Aorta (tissue), 5 donors: ENCODE measurements at places on chromosomes 5 and 9. TPM values are rescaled to one million over a fixed set of nuclear protein-coding genes. Genes with fewer than 3 reads are reported as not detected.

GRCh38 chr9:84671586-84672521 lies 2.3 kb downstream of the NTRK2 start:
- H3K4me3 ChIP-seq: no peak overlapping the region
- no peaks in the 10 kb centered on the region for H3K36me3 ChIP-seq
- DNase-seq: no peak
- H3K27ac ChIP-seq: no peak overlapping the region
- no peaks in the 10 kb centered on the region for H3K4me1 ChIP-seq

DNA sequence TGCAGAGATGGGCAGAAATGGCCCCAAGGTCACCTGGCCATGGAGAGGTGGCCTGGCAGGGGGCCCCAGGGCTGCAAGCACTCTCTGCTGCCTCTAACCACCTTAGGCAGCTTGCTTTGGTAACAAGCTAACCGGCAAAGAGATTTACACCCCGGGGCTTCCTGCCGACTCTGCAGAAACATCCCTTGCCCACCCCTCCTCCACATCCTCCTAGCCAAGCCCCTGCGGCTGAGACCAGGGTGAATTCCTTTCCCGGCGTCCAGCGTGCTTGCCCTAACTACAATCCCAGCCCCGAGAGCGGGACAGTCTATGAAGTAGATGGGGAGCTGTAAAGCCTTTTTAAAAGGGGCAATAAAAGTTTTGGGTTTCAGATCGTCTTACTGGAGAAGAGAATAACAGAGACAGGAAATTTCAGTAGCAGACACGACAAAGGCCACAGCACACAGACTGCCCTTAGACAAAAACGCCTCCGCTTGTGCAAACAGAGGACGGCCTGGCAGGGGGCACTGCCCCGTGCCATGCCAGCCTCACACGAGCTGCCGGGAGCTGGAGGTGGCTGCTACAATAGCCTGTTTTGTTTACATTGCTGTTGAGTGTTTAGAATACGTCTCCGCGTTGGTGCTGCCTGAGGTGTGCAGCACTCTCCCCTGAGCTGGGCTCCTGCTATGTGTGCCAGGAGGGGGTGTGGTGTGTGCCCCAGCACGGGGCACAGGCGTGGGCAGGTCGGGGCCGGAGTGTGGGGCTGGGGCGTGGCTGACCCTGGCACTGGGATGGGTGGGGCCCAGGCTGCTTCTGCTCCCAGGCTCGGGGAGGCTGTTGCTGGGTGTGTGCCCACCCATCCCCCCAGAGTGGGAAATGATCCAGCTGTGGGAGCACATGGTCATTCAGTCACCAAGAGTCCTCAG lies 15.3 kb downstream of the MYMK start:
- DNase-seq: no peak
- no peaks in the 10 kb centered on the region for H3K4me1 ChIP-seq
- H3K27me3 ChIP-seq: no peaks in the 10 kb centered on the region
- no peak overlapping the region for H3K4me3 ChIP-seq
- H3K27ac ChIP-seq: no peak overlapping the region
- H3K36me3 ChIP-seq: no peaks in the 10 kb centered on the region

GRCh38 chr9:91896097-91896496 lies 53.9 kb downstream of the ROR2 start:
- no peak overlapping the region for H3K4me3 ChIP-seq
- no peaks in the 10 kb centered on the region for H3K27me3 ChIP-seq
- no peak overlapping the region for H3K27ac ChIP-seq

- H3K27me3 ChIP-seq: no peaks in the 10 kb centered on the region
- H3K4me3 ChIP-seq: no peak overlapping the region
- no peaks in the 10 kb centered on the region for H3K4me1 ChIP-seq
- H3K27ac ChIP-seq: no peak overlapping the region
- no peaks in the 10 kb centered on the region for H3K36me3 ChIP-seq
- DNase-seq: no peak
These were observed 152.7 kb upstream of the TBCA start for GRCh38 chr5:77928776-77929300.

GRCh38 chr5:89397096-89397495 lies 514.1 kb upstream of the MEF2C start:
- H3K4me1 ChIP-seq: no peaks in the 10 kb centered on the region
- no peaks in the 10 kb centered on the region for H3K27me3 ChIP-seq
- DNase-seq: no peak
- no peak overlapping the region for H3K27ac ChIP-seq
- H3K4me3 ChIP-seq: no peak overlapping the region
- H3K36me3 ChIP-seq: no peaks in the 10 kb centered on the region

GRCh38 chr5:369151-369868 lies 47.8 kb downstream of the AHRR start:
- H3K36me3 ChIP-seq: no peaks in the 10 kb centered on the region
- DNase-seq: peak; percentile 43
- no peaks in the 10 kb centered on the region for H3K27me3 ChIP-seq
- no peak overlapping the region for H3K27ac ChIP-seq

DNA sequence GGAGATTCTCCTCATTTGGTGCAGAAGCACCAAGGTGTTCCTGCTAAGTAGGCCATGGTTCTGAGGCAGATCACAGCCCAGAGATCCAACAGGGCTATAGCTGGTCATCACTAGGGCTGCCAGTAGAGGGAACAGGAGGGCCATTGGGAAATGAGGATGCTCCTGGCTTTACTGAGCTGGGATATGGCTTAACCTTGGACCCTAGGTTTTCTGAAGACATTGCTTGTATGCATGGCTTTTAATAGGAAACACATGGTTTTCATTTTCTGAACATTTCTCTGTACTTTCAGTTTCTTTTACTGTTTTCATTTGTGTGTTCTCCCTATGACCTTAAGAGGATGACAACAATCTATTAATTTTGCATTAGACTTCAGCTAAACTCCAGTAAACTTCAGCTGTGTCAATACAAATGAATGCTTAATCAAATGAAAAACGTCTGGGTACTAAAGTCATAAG lies at the start of gene IFNW1:
TSS of gene IFNW1 (minus strand) at position 406 of the 456 bp plus-strand sequence. CDS start at position 144, 262 bp downstream.
- H3K4me3 ChIP-seq: no peak within 1 kb of the TSS
- H3K4me1 ChIP-seq: no peaks in the 10 kb centered on the region
- no peak within 1 kb of the TSS for H3K27ac ChIP-seq
- H3K36me3 ChIP-seq: no peaks in the 10 kb centered on the region

DNA sequence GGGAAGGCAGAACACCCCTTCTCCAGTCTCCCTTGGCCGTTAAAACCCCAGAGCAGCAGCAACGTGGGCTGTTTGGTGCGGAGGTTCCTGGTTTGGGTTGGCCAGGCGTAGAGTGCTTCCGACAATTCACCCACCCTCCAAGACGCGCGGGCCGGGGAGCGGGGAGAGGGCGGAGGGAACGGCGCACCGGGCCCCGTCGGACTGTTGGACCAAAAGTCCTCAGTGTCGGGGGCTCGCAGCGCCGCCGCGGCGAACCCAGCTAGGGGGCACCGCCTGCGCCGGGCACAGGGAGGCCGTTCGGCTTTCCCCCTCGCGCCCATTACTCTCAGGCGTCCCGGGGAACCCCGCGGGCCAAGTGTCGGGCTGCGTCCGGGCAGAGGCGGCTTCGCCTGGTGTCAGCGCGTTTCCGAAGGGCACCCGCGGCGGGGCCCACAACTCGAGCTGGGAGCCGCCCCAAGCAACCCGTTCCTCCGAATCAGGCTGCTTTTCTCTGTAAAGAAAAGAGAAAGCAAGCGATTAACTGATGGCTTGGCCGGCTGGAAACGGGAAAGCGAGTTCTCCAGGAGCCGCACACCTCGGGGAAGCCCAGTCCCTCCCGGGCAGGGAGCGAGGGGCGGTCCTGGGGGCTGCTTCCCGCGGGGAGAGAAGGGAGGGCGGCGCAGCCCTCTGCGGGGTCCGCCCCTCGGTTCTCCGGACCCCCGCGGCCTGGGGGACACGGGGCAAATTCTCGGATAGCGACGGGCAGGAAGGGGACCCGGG lies 145.5 kb downstream of the ERCC6L2 start:
- H3K4me3 ChIP-seq: peak overlapping the region; percentile 55
- peaks cover 2% of the 10 kb centered on the region for H3K36me3 ChIP-seq
- no peak overlapping the region for H3K27ac ChIP-seq
- peaks cover 3% of the 10 kb centered on the region for H3K27me3 ChIP-seq

DNA sequence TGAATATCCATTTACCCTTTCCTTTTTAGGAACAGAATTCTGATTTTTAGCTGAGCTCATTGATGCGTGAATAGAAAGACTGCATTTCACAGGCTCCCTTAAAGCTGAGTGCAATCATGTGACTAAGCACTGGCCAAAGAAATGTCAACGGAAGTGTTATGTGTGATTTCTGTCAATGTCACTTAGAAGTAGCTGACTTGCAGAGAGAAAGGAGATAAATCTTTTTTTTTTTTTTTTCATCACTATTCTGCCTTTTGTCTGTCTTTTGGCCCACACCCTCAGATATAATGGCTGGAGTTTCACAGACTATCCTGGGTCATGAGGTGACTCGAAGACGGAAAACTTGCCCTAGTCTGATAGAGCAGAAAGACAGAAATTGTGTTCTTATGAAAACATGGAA lies 39.3 kb upstream of the SLC27A6 start:
- H3K36me3 ChIP-seq: no peaks in the 10 kb centered on the region
- no peak overlapping the region for H3K4me3 ChIP-seq
- no peak overlapping the region for H3K27ac ChIP-seq
- no peaks in the 10 kb centered on the region for H3K27me3 ChIP-seq
- no peaks in the 10 kb centered on the region for H3K4me1 ChIP-seq
- no peak for DNase-seq

DNA sequence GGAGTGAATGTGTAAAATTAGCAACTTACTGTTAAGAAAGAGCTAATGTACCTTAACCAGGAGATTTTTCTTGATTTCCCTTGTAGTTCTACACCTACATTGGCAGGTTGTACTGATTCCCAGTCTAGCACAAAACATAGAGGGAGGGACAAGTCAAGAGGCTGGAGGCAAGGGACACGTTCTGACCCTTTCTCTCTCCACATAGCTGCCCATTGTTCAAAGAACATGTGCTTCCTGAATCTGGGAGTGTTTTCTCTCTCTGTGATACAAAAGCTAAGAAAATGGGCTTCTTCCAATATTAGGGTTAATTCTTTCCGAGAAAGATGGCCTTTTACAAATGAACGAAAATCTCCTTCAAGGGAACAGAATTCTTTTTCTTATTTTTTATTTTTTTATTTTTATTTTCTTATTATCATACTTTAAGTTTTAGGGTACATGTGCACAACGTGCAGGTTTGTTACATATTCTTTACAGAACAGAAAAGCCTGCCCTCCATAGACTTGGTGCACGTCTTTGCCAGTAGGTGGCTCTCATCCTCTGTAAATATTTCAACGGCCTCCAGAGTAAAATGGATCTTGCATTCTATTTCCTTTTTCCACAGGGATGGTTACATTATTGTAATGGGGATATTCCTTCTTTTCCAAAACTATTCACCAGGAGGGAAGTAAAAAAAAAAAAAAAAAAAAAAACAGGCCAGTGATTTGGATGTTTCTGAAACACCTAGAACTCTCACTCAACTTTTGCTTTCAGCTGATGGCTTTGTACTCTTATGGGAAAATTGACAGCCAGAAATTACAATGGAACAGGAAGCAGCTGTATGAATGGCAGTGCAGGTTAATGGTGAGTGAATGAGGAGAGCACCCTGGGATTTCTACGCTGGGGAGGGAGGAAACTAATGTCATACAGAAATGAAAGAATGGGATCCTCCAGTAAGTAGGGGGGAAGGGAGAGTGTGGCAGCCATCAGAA lies 13.1 kb upstream of the IFNA5 start:
- H3K36me3 ChIP-seq: peaks cover 3% of the 10 kb centered on the region
- no peaks in the 10 kb centered on the region for H3K4me1 ChIP-seq
- no peak overlapping the region for H3K4me3 ChIP-seq
- DNase-seq: peak; percentile 41

- no peak overlapping the region for H3K4me3 ChIP-seq
- no peaks in the 10 kb centered on the region for H3K27me3 ChIP-seq
- no peak overlapping the region for H3K27ac ChIP-seq
- DNase-seq: no peak
These were observed 11.7 kb upstream of the OR1J2 start for GRCh38 chr9:122498883-122499288.

DNA sequence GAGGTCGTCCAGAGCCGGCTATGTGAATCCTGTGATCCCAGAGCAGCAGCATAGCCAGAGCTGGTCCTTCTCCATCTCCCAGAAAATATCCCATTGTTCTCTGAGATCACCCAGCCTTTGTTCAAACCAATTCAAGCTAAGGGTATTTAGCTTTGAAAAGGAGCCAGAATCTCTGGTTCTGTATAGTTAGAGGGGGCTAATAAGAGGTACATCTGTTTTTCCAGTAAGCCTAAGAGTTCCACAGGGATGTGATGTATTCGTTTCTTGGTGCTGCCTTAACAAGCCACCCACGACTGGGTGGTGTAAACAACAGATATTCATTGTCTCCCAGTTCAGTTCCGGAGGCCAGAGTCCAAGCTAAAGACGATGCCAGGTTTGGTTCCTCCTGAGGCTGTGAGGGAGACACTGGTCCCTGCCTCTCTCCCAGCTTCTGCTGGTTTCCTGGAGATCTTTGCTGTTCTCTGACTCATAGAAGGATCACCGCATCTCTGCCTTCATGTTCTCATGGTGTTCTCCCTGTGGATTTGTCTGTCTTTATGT lies 344.8 kb downstream of the MTRR start:
- DNase-seq: no peak
- H3K27ac ChIP-seq: no peak overlapping the region

GRCh38 chr9:10055886-10056395 lies 556.9 kb downstream of the PTPRD start:
- H3K27me3 ChIP-seq: no peaks in the 10 kb centered on the region
- H3K27ac ChIP-seq: no peak overlapping the region
- no peaks in the 10 kb centered on the region for H3K4me1 ChIP-seq

GRCh38 chr5:154868702-154869101 lies 10.3 kb downstream of the CNOT8 start:
- no peak for DNase-seq
- H3K27ac ChIP-seq: no peak overlapping the region
- no peaks in the 10 kb centered on the region for H3K27me3 ChIP-seq
- H3K4me1 ChIP-seq: no peaks in the 10 kb centered on the region
- peaks cover 9% of the 10 kb centered on the region for H3K36me3 ChIP-seq

GRCh38 chr9:84857211-84857610 lies 187.7 kb downstream of the NTRK2 start:
- H3K4me1 ChIP-seq: peaks cover 4% of the 10 kb centered on the region
- DNase-seq: no peak
- H3K27me3 ChIP-seq: no peaks in the 10 kb centered on the region
- no peaks in the 10 kb centered on the region for H3K36me3 ChIP-seq

GRCh38 chr5:154476354-154477205 lies 1.4 kb downstream of the HAND1 start:
- DNase-seq: no peak
- no peaks in the 10 kb centered on the region for H3K27me3 ChIP-seq
- H3K36me3 ChIP-seq: no peaks in the 10 kb centered on the region
- H3K4me1 ChIP-seq: no peaks in the 10 kb centered on the region
- H3K27ac ChIP-seq: no peak overlapping the region

SPATA31C1 gene
- total RNA-seq: not detected

IRX1 gene
- total RNA-seq: 4.3 TPM

SHC3 gene
- 6.9 TPM for total RNA-seq

CAVIN4 gene
- 1.3 TPM for total RNA-seq

ARID3C gene
- not detected for total RNA-seq

IRGM gene
- total RNA-seq: 0.30 TPM

INSL6 gene
- not detected for total RNA-seq
